Frontal cortex (tissue), 4 donors: ENCODE measurements at places on chromosomes 4 and X. TPM values are rescaled to one million over a fixed set of nuclear protein-coding genes. Genes with fewer than 3 reads are reported as not detected.

CFI gene
- 4.5 TPM for total RNA-seq

SOWAHB gene
- total RNA-seq = 2.9 TPM

NPY2R gene
- total RNA-seq = 12.6 TPM

FRG2 gene
- not detected for total RNA-seq

DUSP21 gene
- total RNA-seq = not detected

EDNRA gene
- 9.4 TPM for total RNA-seq

BEX5 gene
- total RNA-seq = 55.4 TPM

SLC6A8 gene
- 12.2 TPM for total RNA-seq

STOX2 gene
- total RNA-seq = 35.1 TPM

SPANXA2 gene
- total RNA-seq = not detected

FAM13A gene
- 52.2 TPM for total RNA-seq

DGKK gene
- total RNA-seq = 0.41 TPM

CXCL5 gene
- total RNA-seq = not detected

ZIC3 gene
- total RNA-seq = 2.0 TPM

POU3F4 gene
- 16.3 TPM for total RNA-seq

SYTL5 gene
- total RNA-seq = 4.9 TPM

CYLC1 gene
- total RNA-seq = under 0.01 TPM

MAGEA8 gene
- not detected for total RNA-seq

PDZD4 gene
- total RNA-seq = 165 TPM

BMX gene
- 0.41 TPM for total RNA-seq

CCDC149 gene
- 16.3 TPM for total RNA-seq

LAMP2 gene
- total RNA-seq = 33.8 TPM

HDX gene
- total RNA-seq = 11.4 TPM

C4orf36 gene
- total RNA-seq = 2.0 TPM

ADAM29 gene
- total RNA-seq = 0.41 TPM

CLIC2 gene
- 4.9 TPM for total RNA-seq

ZFP92 gene
- 0.82 TPM for total RNA-seq

MAGEC2 gene
- not detected for total RNA-seq

PAGE5 gene
- not detected for total RNA-seq

LRP2BP gene
- 6.1 TPM for total RNA-seq

SRPX2 gene
- total RNA-seq = 0.41 TPM

NDP gene
- 27.3 TPM for total RNA-seq

IBSP gene
- not detected for total RNA-seq

MAML3 gene
- 7.7 TPM for total RNA-seq

TEX11 gene
- not detected for total RNA-seq

FABP2 gene
- total RNA-seq = not detected

RIPPLY1 gene
- not detected for total RNA-seq

SPP1 gene
- total RNA-seq = 160 TPM

STBD1 gene
- total RNA-seq = 0.41 TPM

MSN gene
- total RNA-seq = 17.9 TPM

NHSL2 gene
- total RNA-seq = 0.82 TPM

HTR2C gene
- total RNA-seq = 11.0 TPM

TMEM255A gene
- total RNA-seq = 1.6 TPM

NAA11 gene
- total RNA-seq = not detected

CD38 gene
- total RNA-seq = 1.6 TPM

PCSK1N gene
- 53.8 TPM for total RNA-seq

FHDC1 gene
- 5.7 TPM for total RNA-seq

HSFX1 gene
- total RNA-seq = 1.2 TPM

VEGFD gene
- not detected for total RNA-seq

MED28 gene
- total RNA-seq = 26.5 TPM

PABPC1L2A gene
- total RNA-seq = 1.6 TPM

CDKL2 gene
- total RNA-seq = 60.7 TPM

GCNA gene
- 2.0 TPM for total RNA-seq

PPEF1 gene
- 16.3 TPM for total RNA-seq

EDA gene
- 2.0 TPM for total RNA-seq

NEXMIF gene
- 51.4 TPM for total RNA-seq

MUC7 gene
- not detected for total RNA-seq
